ENCODE measurements at places on chromosomes 12 and 14.

GRCh38 chr12:69154585-69155363, 84.6 kb upstream of the CPSF6 start:
- DNase-seq, result no peak

- DNase-seq, result no peak
Observed at GRCh38 chr14:24459331-24459730, 16.8 kb upstream of the SDR39U1 start.

DNA sequence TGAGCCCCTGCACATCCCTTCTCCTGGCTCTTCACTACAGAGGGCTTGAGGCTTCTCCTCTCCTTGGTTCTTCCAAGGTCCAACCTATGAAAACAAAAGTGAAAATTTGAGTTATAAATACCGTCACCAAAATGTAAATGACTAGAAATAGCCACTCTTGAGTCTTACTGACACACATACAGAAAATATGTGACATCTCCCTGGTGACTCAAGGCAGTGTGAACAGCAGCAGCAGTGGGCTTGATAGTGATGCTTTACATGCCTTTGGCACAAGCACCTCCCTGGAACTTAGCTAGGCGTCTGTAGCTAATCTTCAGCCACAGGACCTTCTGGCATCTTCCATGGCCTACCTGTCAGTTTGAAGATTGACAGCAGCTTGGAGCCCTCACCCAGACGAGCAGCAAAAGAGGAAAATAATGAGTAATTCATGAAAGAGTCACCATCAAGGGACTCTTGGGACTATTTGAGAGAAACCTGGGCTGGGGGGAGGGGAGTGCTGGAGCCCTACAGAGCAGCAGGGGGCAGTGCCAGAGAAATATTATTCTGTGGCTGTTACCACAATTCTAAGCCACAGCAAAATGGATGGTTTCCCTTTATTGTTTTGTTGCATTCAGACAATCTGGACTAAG, 158.0 kb downstream of the KCNK10 start:
- no peak for DNase-seq

DNA sequence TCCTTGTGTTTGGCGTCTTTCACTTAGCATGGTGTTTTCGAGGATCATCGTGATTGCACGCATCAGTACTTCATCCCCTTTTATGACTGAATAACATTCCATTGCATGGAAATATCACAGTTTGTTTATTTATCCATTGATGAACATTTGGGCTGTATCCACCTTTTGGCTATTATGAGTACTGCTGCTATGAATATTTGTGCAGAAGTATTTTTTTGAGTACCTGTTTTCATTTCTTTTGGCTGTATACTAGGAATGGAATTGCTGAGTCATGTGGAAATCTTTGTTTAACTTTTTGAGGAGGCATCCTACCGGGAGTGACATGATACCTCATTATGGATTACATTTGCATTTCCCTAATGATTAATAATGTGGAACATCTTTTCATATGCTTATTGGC, 66.4 kb downstream of the WNK1 start:
- DNase-seq, result no peak

GRCh38 chr12:108597559-108598471, at the start of gene TMEM119:
TSS of gene TMEM119 (minus strand) at chr12:108598084. CDS start at chr12:108592383, 5,701 bp downstream.
- no peak for DNase-seq

DNA sequence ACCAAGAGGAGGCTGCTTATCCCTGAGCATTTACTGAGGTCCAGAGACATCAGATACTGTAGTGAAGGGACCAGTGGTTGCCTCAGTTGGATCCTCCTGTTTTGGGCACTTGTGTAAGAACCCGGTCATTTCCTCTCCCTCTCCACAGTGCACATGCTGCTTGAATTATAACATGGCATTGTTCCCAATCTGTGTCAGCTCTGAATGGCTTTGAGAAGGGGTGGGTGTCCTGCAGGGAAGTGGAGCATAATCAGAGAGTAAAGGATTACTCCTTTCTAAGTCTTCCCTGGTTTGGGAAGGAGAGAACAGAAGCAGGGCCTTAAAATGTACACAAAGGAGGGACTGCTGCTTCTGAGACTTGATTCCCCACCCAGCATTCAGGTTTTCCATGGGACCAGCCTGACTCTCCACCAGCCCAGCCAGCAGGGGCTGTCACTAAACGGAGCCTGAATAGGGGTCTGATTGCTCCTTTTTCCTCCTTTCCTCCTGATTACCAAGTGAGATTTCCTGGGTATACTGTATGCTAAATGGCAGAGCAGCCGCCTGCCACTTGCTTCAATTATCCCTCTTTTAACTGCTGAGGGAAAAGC, 78.4 kb downstream of the NRXN3 start:
- DNase-seq, result no peak

DNA sequence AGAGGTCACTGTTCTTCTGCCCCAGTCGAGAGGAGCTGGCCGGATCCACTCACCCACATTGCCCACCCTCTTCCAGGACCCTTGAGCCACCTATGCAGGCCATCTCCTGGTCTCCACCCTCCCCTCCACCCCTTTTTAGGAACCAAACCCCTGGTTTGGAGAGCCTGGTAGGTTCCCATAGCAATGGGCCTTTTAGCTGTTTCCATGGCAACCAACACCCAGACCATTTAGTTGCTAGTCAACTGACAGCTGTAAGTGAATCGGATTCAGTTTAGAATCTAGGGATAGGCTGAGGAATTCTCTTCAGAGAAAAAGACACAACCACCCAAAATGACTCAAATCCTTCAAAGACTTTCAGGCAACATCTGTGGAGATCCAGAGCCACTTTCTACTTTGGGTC, 16.5 kb downstream of the NPC2 start:
- no peak for DNase-seq

GRCh38 chr14:91660790-91661189, 71.1 kb downstream of the CATSPERB start:
- DNase-seq, result no peak

- no peak for DNase-seq
Observed at GRCh38 chr12:108702595-108703320, 28.6 kb downstream of the CORO1C start.

GRCh38 chr14:64232095-64232838, 61.9 kb downstream of the ESR2 start:
- peak; percentile 46 for DNase-seq

DNA sequence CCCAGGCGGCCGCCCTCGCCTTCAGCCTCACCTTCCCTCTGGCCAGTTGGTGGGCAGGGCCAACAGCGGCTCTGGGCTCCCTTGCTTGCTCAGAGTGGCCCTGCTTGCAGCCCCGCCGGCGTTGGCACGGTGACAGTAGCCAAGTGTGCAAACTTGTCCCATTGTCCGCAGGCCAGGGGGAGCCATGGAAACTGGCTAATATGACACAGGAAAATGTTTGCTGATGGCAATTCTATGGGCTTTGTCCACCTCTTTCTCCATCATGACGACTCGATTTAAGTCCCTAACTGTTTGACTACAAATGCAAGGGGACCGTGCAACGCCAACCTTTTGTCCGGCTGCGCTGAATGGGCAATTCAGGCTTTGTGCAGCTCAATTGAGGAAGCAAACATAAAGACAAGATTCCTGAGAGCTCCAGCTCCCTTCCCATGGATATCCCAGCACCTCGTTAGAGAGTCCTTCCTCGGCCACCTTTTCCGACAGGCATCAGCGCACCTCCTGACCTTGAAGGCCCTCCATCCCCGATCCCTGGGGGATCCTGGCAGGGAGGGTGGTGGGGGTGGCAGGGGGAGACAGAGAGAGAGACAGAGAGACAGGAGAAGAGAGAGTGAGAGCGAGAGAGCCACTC, 785 bp upstream of the FAM181A start:
- DNase-seq, result no peak

- no peak for DNase-seq
Observed at GRCh38 chr12:123152833-123153232, 1.9 kb upstream of the PITPNM2 start.

DNA sequence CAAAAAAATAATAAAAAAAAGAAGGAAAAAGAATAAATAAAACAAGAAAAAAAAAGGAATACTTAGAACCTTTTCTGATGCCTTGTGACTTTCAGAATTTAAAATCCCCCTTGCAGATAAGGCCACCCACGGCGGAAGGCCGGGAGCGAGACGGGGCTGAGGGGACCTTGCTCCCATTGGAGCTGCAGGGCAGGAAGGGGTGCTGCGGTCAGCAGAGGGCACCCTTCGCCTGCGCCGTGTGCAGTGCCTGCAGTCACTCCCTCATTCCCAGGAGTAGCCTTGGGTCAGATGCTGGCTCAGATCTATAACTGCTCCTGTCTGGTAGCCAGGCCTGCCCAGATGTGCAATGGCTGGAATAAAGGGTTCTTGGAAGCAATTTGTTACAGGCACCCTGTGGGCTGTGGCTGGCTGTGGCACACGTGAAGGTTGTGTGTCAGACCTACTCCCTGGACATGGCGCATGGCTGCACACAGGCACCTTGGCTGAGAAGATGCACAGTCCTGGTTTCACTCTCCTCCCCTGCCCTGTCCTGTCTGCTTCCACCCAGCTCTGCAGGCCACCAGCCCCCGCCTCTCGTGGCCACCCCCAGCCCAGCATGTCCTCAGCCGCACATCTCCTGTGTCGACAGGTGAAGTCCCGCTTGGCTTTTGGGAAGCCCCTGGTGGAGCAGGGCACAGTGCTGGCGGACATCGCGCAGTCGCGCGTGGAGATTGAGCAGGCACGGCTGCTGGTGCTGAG, 13.4 kb upstream of the ALDH2 start:
- DNase-seq, result no peak

GRCh38 chr12:76879710-76880518, 1.1 kb upstream of the CSRP2 start:
- no peak for DNase-seq

GRCh38 chr14:37253905-37254304, 56.2 kb downstream of the MIPOL1 start:
- DNase-seq, result peak; percentile 9

GRCh38 chr12:694734-695503, 31.7 kb upstream of the NINJ2 start:
- no peak for DNase-seq

DNA sequence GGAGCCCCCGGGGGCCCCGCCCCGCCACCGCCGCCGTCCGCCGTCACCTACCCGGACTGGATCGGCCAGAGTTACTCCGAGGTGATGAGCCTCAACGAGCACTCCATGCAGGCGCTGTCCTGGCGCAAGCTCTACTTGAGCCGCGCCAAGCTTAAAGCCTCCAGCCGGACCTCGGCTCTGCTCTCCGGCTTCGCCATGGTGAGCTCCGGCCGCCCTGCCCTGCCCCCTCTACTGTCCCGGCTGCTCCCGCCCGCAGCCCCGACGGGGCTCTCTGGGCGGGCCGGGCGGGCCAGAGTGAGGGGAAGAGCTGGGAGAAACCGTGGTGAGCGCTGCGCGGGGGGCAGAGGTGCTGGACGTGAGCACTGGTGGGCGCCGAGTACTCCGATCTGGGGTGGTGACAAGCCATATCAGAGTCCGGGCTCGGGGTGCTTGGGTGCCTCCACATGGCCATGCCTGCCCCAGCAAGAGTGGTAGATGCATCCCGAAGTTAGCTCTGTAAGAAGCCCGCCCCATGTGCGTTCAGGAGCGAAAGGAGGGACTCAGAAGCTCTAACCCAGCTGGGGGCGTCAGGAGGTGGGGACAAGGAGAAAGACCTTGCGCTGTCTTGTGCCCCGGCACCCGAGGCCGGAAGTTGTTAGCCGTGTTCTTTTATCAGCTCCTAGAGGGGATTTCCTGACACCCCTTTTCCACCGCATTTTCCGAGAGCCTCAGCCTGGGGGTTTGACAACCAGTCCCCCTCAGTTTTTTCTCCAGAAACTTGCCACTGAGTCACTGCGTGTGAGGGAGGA, 717 bp downstream of the ORAI1 start:
- no peak for DNase-seq

- no peak for DNase-seq
Observed at GRCh38 chr14:39175445-39176262, 600 bp downstream of the PNN start.

DNA sequence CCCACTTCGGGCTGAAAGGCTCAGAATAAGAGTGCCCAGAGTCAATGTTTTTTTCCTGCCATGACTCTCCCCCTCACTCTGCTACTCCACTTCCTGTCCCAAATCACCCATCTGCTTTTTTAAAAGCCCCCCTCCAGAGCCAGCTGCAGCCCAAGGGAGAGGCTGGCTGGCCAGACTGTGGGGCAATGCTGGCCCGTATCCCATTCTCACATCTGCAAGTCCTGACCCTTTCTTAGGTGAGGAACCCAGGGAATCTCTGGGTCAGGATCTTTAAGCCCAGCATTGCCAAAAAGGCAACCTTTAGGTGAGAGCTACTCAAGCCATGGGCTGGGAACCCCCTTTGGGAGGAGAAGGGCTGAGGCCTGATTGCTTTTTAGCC, 1.7 kb upstream of the ITGA5 start:
- no peak for DNase-seq

DNA sequence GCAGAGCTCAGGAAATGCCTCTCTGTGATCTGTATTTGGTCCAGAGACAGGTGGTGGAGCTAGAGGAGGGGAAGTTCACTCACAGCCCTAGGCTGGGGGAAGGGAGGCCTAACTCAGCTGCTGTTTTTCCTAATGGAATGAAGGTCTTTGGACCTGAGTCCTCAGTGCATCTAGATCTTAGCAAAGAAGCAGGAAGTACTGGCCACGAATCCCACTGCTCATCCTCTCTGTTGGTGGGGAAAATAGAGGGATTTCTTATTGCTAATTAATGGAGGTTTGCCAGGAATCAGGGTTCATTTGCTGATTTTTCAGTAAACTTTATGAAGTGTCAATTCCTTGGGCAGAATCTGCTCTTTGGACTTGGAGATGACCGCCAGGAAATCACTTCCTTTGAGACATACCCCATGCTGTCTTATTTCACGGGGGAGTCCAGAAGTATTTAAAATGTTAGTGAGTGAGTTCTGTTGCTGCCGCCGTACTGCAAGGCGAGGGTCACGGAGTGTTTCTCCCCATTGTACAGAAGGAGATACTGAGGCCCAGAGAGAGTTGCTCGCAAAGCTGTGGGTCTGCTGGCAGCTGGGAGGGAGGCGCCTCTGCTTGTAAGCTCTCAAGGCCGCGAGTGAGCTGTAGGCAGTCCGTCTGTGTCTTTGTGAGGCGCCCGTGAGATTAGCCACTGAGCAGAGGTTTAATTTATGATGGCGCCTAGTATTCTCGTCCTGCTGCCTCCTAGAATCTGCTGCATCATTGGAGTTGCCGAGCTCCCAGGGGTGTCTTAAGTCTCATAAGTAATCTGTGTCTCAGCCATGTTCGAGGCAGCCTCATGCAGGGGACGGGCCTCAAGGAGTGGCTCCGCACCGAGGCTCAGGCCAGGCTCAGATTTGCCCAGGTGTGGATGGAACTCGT, 88.2 kb downstream of the TSPAN9 start:
- no peak for DNase-seq

GRCh38 chr14:34867199-34867598, 8.0 kb downstream of the BAZ1A start:
- no peak for DNase-seq

Measured in AG04449 (cell line).